Diencephalon (tissue), 1 donor: ENCODE measurements at places on chromosomes 3 and 15. TPM values are rescaled to one million over a fixed set of nuclear protein-coding genes. Genes with fewer than 3 reads are reported as not detected.

MEX3B gene
- 38.1 TPM for total RNA-seq

AGBL1 gene
- 3.0 TPM for total RNA-seq

PLSCR5 gene
- total RNA-seq, result 3.0 TPM

SLC28A2 gene
- total RNA-seq, result not detected

SLC7A14 gene
- 32.1 TPM for total RNA-seq
